ENCODE measurements at places on chromosomes 6 and 20.

GRCh38 chr20:11585752-11586352 lies 331.8 kb upstream of the BTBD3 start:
- DNase-seq = no peak

- no peak for DNase-seq
These were observed 932 bp downstream of the PACRG start for GRCh38 chr6:162728706-162729105.

DNA sequence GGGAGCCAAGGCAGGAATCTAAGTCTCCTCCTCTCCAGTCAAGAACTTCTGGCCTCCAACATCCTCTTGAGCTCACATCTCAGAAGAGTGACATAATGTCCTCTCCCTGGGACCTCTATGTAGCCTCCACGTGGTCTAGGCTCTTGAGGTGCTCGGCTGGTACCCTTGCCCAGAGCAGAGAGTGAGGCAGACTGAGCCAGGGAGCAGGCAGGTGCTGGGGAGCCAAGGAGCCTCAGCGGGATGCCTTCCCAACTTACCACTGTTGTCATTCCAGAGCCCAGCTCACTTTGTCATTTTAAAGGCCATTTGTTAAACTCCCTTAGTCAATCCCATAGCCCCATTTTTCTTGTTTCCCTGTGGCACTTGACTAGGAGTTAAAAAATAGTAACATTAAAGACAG lies 52.1 kb upstream of the DUSP22 start:
- no peak for DNase-seq

DNA sequence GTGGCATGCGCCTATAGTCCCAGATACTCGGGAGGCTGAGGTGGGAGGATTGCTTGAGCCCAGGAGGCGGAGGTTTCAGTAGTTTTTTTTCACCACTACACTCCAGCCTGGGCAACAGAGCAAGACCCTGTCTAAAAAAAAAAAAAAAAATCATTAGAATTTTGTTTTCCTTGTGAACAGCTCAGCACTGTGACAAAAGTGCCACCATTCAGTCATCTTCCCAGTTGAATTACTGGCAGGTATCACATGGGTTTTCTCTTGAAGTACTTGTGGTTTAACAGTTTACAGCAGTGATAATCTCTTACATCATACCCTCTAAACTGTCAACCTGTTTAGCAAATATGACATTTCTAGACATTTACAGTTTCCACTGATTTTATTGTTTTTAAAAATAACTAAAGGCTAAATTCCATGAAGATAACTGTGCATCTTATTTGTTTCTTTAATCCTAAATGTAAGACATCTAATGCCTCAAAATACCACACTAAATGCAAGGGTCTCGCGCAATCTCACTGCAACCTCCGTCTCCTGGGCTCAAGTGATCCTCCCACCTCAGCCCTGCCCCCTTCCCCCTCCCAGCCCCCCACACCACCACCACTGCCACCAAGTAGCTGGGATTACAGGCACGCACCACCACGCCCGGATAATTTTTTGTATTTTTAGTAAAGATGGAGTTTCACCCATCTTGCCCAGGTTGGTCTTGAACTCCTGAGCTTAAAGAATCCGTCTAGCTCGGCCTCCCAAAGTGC lies 7.0 kb downstream of the TRPC4AP start:
- DNase-seq = no peak

DNA sequence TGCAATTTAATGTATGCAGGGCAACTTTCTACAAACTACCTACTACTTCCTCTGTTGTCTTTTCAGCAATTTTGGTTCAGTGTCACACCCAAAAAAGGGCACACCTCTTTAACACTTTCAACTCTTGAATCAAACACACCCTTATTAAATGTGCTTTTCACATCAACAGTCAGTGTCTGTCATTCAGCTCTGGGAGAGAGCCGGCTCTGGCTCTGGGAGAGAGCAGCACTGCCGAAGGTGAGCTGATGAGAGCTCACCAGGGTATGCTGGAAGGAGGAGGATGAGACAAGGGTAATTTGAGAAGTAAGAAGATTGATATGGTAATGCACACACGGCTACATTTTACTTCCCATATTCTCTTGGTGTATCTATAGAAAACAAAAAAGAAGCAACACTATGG lies 134.3 kb downstream of the RTN4IP1 start:
- DNase-seq = no peak

DNA sequence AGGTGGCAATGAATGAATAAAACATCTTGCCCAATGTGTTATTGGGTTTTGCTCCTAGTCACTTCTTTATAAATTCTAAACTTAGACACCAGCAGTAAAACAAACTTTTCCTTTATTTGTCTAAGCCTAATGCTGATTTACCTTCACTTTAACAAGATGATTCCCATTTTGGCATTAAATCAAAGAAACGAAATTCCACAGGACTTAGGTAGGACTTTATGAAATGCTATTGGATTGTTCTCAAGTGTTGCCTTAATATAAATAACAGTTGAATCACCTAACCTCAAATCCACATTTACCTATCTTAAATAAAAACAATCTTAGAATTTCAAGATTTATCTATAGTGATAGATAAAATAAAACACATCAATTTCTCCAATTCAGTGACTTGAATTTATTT lies 831.8 kb downstream of the EPHA7 start:
- DNase-seq = no peak

GRCh38 chr6:42402184-42402583 lies 49.5 kb downstream of the TRERF1 start:
- no peak for DNase-seq

DNA sequence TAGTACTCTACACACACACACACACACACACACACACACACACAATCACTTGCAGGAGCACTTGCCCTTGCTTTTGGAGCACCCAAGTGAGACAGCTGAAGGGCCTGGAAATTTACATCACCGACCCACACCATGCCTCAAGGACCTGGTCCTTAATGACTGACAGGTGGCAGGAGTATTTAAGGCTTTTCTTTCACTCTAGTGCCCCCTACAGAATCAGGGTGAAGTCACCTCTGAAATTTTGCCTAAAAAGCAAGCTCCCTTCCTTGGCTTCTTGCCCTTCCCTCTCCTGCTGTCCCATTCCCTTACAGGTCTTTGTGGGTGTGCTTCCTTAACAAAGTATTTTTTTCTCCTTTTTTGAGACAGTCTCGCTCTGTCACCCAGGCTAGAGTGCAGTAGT lies 353.5 kb upstream of the IRAK1BP1 start:
- DNase-seq = no peak

GRCh38 chr20:63697868-63698545 lies 1.6 kb downstream of the TNFRSF6B start:
- no peak for DNase-seq

- no peak for DNase-seq
These were observed at the start of gene PNPLA1 for GRCh38 chr6:36269834-36270705. Gene PNPLA1 (plus strand): TSS chr6:36270060. CDS start chr6:36270460, 400 bp downstream.

DNA sequence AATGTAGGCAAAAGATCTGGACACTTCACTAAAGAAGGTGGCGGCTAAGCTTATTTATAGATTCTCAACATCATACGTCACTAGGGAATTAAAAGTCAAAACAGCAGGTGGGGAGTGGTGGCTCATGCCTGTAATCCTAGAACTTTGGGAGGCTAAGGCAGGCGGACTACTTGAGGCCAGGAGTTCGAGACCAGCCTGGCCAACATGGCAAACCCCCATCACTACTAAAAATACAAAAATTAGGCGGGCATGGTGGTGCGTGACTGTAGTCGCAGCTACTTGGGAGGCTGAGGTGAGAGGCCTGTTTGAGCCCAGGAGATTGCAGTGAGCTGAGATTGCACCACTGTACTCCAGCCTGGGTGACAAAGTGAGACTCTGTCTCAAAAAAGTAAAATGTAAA lies 74.6 kb downstream of the GPX5 start:
- no peak for DNase-seq

DNA sequence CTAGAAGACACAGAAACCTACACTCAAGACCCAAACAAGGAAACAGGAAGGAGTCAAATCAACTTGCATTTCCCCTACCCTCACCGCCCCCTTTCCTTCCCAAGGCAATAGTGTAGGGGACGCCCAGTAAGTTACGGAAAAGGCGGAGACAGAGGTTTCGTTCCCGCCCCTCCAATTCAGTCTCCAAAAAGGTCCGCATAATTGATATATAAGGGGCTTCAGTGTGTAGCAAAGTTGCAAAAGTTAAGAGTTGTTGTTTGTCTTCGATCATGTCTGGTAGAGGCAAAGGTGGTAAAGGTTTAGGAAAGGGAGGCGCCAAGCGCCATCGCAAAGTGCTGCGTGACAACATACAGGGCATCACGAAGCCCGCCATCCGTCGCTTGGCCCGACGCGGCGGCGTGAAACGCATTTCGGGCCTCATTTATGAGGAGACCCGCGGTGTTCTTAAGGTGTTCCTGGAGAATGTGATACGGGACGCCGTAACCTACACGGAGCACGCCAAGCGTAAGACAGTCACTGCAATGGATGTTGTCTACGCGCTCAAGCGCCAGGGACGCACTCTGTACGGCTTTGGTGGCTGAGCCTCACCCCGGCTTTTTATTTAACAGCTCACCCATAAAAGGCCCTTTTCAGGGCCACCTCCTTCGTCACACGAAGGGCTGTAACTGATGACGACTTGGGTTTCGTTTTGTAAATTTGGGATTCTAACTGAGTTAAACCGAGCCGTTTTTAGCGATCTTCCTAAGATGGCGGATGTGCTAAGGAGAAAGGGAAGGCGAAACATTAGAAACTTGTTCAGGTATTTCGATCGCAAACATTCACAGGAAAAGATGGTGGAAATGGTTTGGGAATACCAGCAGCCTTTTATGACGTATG lies 124.6 kb upstream of the BTN3A2 start:
- DNase-seq = no peak

DNA sequence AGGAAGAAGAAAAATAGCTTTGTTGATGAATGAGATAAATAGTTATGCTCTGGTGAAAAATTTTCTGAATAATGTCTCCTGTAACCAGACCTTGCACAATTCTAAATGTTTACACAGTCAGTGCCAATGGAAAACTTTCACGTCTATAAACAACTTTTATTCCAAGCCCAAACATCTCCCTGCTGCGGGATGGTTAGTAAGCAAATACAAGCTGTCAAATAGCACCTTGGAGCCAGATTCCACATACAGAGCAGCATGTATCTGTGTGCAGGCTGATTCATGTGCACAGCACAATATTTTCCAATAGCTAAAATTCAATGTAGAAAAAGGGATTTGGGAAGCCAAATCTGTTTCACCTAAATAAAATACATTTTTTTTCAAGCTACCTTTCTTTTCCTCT lies 813.3 kb downstream of the HACE1 start:
- no peak for DNase-seq

GRCh38 chr6:150894935-150895552 lies 29.5 kb downstream of the MTHFD1L start:
- no peak for DNase-seq

DNA sequence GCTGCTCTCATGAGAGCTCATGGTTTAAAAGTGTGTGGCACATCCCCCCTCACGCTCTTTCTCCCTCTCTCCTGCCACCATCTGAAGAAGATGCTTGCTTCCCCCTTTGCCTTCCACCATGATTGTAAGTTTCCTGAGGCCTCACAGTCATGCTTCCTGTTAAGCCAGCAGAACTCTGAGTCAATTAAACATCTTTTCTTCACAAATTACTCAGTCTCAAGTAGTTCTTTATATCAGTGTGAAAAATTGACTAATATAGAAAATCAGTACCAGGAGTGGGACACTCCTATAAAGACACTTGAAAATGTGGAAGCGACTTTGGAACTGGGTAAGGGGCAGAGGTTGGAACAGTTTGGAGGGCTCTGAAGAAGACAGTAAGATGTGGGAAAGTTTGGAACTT lies 45.0 kb downstream of the HACE1 start:
- DNase-seq = no peak

DNA sequence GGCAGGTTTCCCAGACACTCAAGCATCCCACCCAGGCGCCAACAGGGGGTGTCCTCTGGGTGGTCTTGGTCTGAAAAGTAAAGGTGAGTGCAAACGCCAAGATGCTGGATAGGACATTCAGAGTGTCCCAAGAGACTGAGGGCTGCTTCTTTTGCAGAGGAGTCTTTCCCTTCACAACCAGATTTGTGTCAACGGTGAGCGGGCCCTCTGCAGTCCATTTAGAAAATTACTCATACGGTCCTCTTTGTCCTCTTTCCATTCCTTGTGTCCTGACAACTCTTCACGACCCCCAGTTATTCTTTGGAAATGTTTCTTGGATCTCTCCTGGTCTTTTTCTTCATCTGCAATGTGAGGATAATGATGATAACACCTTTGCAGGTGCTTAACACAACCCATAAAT lies 257.8 kb downstream of the CDC5L start:
- peak; percentile 23 for DNase-seq

GRCh38 chr6:12181481-12181880 lies 108.7 kb upstream of the EDN1 start:
- DNase-seq = no peak

DNA sequence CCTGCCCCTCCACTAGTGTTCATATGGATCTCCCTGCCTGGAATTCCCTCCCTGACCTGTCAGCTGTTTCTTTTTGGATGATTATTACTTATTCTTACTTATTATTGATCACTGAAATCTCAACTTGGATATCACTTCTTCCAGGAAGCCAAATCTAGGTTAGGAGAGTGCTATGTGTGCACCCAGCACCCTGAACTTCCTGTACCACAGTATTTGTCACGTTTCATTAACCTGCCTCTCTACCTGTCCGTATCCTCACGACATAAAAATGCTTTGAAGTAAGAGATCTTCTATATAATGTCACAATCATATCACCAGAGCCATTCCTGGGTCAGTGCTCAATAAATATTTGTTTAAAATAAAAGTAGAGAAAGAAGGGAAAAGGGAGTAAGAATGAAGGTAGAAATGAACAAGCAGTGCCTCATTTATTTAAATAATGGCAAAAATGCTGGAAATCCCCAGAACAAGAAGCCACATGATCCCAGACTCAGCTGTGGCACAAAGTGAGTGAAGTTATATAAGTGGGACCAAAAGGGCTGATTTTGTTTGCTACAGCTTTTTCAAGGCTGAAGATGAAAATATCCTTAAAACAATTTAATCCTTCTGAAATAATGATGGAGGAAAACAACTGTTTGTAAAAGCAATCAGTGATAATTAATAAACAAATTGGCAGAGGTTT lies 88.0 kb upstream of the MANEA start:
- no peak for DNase-seq

DNA sequence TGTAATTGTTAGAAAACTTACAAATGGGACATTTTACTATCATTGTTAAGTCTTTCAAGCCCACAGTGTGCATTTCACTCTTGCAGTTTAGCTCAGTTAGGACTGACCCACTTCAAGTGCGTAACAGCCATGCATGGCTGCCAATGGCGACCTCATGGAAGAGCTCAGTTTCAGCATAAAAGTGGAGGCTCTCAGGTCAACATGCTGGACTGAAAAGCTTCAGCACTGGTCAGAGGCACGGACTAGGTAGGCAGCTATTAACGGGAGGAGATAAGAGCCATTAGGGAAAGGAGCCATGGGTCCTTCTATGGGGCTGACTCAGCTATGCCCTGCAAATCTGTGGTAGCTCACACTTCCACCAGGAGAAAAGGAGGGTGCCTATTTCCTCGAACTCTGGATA lies 101.8 kb downstream of the TTLL2 start:
- DNase-seq = no peak
